ENCODE measurements at places on chromosomes 1 and 21. TPM values are rescaled to one million over a fixed set of nuclear protein-coding genes. Genes with fewer than 3 reads are reported as not detected.

DNA sequence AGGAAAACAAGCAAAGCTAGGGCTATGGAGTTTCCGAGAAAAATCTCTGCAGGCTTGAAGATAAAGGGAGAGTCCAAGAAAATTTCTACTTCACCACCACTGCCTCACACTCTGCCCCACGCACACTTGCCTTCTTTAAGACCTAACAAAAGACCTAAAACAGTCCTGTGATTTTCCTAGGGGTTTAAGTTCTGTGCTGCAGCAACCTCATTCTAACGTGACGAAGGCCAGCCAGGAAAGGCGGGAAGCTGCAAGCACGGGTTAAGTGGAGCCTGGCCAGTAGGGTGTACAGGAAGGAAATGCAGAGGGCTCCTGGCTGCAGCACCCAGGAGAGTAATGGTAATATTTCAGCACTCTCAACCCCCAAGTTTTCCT, 1.5 kb downstream of the SPATA6 start:
- peak; percentile 21 for DNase-seq

DNA sequence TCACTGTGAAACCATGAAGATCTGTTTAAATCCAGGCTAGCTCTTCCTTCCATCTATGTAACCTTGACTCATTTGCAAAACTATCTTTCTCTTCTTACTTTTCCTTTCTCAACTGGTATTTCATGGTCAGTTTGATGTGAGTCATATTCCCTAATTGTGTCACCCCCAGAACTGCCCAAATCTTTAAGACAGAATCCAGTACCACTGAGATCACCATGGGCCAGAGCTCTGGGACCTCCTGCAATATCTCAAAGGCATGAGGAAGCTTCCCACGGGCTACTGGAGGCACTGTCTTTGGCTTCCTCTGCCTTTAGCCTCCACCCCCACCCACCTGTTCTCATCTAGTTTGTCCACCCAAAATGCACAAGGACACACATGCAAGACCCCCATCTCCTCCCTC, 274.4 kb upstream of the FMN2 start:
- no peak for DNase-seq

GRCh38 chr1:12296623-12297022, 66.8 kb downstream of the VPS13D start:
- peak; percentile 77 for DNase-seq

GRCh38 chr1:37486680-37487618, 12.6 kb downstream of the ZC3H12A start:
- DNase-seq: peak; percentile 71

- peak; percentile 58 for DNase-seq
Measured at GRCh38 chr1:58568911-58569310, 8.1 kb downstream of the TACSTD2 start.

TAL1 gene
- under 0.01 TPM for total RNA-seq

CD5L gene
- not detected for total RNA-seq

DCAF6 gene
- total RNA-seq: 28.2 TPM

SLC1A7 gene
- total RNA-seq: not detected
